Left hindlimb (tissue), 1 donor: ENCODE measurements at places on chromosomes 3 and 15.

- DNase-seq = no peak
These were observed 37.2 kb upstream of the THBS1 start for GRCh38 chr15:39543651-39544050.

GRCh38 chr3:50737906-50738598 is 63.3 kb downstream of the DOCK3 start:
- no peak for DNase-seq

DNA sequence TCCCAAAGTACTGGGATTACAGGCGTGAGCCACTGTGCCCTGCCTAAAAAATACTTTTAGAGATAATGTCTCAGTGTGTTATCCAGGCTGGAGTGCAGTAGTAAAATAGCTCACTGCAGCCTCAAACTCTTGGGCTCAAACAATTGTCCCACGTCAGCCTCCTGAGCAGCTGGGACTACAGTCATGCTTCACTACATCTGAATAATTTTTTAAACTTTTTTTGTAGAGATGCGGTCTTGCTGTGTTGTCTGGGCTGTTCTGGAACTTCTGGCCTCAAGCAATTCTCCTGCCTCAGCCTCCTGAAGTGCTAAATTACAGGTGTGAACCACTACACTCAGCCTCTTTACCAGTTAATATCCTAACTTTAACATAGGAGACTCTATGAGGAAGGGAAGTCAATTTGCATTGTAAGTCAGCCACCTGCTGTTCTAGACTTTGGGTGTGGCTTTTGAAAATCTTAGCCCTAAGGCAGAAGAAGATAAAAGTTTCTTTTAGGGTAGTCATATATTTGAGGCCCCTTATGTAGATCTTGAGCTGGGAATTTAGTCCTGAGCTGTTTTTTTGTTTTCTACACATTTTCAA is 78.2 kb upstream of the RASGRP1 start:
- DNase-seq = no peak

GRCh38 chr3:139427283-139428060 is 38.0 kb upstream of the COPB2 start:
- no peak for DNase-seq

DNA sequence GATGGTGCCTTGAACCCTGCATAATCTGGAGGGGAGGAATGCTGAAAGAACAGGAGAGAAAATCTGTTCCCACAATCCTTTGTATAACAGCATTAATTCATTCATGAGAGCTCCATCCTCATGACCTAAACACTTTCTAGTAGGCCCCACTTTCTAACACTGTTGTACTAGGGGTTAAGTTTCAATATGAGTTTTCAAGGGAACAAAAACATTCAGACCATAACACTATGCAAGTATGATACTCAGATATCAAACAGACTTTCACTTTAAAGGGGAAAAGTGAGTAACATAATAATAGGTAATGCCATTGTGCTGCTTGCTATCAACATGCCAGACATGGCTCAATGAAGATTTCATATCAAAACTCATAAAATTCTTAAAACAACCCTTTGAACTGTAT is 32.4 kb upstream of the PLSCR2 start:
- no peak for DNase-seq

GRCh38 chr3:80767604-80768003 is 993.8 kb downstream of the GBE1 start:
- DNase-seq = no peak
